ENCODE measurements at places on chromosomes 5 and 9.

GRCh38 chr9:27539479-27540441 lies 10.1 kb upstream of the MOB3B start:
- peak; percentile 56 for DNase-seq

GRCh38 chr5:15664961-15665360 lies 165.0 kb downstream of the FBXL7 start:
- DNase-seq: no peak

- no peak for DNase-seq
Measured at GRCh38 chr9:120524863-120525262, 55.1 kb downstream of the CDK5RAP2 start.

GRCh38 chr5:115599924-115600323 lies 2.4 kb downstream of the TICAM2 start:
- no peak for DNase-seq

GRCh38 chr9:130688072-130688471 lies 5.5 kb upstream of the EXOSC2 start:
- no peak for DNase-seq

- no peak for DNase-seq
Measured at GRCh38 chr5:91061946-91062562, 321.1 kb downstream of the ARRDC3 start.

DNA sequence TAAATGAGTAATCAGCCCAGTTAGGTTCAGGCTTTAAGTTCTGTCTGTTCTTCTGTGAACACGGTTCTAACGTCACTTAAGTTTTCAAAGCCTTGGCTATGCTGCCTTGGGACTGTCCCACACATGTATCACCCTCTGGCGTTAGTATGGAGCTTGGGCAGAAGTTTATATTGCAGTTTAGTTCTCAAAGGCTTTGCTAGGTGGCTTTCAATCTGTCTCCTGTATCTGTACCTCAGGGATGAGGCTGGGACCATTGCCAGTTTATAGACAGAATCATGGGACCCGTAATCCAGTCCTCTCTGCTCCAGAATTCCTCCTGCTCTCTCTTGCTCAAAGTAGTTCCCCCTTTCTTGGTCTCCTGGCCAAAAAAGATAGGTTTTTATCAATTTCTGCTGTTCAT lies 12.1 kb downstream of the C9orf40 start:
- DNase-seq: no peak

GRCh38 chr5:138606378-138607064 lies 31.3 kb upstream of the HSPA9 start:
- DNase-seq: no peak

DNA sequence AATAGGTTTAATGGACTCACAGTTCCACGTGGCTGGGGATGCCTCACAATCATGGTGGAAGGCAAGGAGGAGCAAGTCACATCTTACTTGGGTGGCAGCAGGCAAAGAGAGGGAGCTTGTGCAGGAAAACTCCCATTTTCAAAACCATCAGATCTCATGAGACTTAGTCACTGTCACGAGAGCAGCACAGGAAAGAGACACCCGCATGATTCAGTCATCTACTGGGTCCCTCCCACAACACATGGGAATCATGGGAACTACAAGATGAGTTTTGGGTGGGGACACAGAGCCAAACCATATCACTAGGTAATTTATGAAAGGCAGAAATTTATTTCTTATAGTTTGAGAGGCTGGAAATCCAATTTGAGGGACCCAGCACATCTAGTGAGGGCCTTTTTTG lies 40.0 kb downstream of the MTREX start:
- DNase-seq: no peak

- DNase-seq: no peak
Measured at GRCh38 chr9:69044240-69045219, 9.0 kb downstream of the FXN start.

- no peak for DNase-seq
Measured at GRCh38 chr5:10989577-10990263, 228.7 kb upstream of the DAP start.

GRCh38 chr5:119009131-119009530 lies 20.8 kb upstream of the DTWD2 start:
- no peak for DNase-seq

DNA sequence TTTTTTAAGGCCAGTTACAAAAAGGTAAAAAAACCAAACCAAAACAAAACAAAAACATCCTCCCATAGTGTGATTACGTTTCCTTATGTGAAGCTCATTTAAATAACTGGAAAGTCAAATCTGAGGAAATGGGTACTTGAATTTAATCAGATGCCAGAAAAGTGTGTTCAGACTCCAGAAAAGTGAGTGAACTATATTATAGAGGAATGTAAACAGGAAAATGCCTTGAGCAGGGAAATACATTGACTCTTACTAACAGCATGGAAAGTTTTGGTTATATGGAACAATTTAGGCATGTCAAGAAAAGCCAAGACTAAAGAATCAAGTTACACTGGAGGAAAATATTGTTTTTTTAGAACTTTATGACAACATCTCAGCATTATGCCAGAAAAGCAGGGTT lies 37.8 kb upstream of the RNF20 start:
- no peak for DNase-seq

DNA sequence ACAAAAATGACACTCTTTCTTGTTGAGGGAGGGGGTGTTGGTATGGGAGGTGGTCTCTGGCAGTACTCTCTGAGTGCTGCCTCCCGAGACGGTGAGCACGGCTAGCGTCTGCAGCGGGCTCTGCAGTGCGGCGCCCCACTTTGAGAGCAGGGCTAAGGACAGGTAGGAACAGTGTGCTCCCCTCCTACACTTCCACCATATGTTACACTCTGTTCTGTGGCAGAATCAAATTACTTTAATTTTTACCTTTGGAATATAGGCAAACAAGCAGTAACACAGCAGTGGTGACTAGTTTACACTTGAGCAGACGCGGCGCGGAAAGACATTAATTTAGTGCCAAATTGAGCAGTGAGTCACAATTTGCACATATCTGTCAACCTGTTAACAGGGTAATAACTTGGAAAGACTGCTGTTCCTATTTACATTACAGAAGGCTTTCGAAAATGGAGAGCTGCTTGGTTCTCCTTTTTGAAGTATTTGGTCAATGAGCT lies 136.3 kb downstream of the MED27 start:
- peak; percentile 14 for DNase-seq

GRCh38 chr9:90307167-90307833 lies 335.3 kb downstream of the DIRAS2 start:
- DNase-seq: no peak

DNA sequence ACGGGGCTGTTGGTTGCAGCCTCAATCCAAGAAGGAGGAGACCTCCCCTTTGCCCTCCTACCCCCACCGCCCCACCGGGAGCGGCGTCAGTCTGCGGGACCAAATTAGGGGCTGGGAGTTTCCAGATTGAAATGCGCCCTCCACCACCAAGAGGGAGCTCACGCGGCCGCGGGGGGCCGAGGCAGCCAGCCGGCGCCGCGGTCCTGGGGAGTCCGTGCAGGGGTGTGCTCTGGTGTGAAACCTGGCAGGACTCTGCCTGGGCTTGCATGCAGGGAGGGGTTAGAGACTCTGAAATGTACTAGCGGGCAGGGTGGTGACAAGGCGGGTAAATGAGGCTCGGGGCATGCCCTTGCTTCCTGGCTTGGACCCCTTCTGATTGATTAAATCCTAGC lies 989 bp upstream of the FBN2 start:
- DNase-seq: no peak

- no peak for DNase-seq
Measured at GRCh38 chr9:126343271-126343700, 16.7 kb downstream of the MVB12B start.

GRCh38 chr9:91163444-91163772 lies 198.3 kb downstream of the AUH start:
- DNase-seq: no peak

- no peak for DNase-seq
Measured at GRCh38 chr9:32136700-32137339, 247.6 kb upstream of the ACO1 start.

GRCh38 chr5:77316871-77317661 lies 106.6 kb downstream of the PDE8B start:
- no peak for DNase-seq

DNA sequence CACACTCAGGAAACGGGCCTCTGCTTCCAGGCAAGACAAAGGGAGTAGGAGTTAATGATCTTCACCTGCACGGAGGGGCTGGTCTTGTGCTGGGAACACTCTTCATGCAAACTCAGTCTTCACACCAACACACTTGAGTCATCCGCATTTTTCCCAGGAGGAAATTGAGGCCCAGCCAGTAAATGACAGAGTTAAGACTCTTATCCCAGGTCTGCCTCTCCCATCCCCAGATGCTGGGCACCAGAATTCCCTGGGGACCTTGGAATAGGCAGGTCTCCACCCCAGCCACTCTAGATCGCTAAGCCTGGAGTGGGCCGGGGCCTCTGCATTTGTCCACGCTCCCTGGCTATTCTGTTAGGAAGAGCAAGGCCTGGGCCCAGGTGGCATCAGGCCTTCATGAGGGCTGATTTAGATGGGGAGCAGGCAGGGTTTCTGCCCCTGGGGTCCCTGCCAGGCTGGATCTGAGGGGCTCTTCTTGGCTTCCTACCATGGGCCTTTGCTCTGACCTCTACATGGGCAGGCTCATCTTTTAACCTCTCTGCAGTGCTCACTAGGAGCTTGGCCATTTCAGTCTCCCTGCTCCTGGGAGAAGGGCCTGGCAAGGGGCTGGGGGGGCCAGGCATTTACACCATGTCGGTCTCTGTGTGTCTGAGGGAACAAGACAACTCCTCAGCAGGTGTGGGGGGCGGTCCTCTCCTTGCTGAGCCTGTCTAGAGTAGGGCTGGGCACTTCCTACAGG lies 77.3 kb downstream of the AMBP start:
- no peak for DNase-seq

- DNase-seq: no peak
Measured at GRCh38 chr9:72912476-72913381, 40.1 kb downstream of the ALDH1A1 start.

DNA sequence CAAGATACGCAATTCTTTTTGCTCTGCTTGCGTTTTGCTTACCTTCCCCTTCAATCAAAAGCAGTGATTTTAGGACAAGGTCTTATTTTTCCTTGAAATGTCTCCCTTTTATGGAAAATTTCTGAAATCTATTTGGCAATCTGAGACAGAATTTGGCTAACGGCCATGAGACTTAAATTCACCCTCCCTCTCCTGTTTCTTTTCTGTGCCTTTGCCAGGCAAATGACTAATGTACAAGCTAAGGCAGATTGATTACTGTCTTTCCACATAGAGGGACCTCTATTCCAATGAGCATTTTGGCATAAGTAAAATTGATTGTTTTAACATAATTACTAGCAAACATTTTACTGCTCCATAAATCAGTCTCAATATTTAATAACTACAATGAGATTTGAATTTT lies 31.7 kb downstream of the FAM81B start:
- DNase-seq: no peak

- no peak for DNase-seq
Measured at GRCh38 chr5:128259607-128260021, 176.0 kb downstream of the SLC12A2 start.

- no peak for DNase-seq
Measured at GRCh38 chr5:128532127-128532526, 5.9 kb downstream of the FBN2 start.

- no peak for DNase-seq
Measured at GRCh38 chr9:3446313-3446712, 79.5 kb downstream of the RFX3 start.

DNA sequence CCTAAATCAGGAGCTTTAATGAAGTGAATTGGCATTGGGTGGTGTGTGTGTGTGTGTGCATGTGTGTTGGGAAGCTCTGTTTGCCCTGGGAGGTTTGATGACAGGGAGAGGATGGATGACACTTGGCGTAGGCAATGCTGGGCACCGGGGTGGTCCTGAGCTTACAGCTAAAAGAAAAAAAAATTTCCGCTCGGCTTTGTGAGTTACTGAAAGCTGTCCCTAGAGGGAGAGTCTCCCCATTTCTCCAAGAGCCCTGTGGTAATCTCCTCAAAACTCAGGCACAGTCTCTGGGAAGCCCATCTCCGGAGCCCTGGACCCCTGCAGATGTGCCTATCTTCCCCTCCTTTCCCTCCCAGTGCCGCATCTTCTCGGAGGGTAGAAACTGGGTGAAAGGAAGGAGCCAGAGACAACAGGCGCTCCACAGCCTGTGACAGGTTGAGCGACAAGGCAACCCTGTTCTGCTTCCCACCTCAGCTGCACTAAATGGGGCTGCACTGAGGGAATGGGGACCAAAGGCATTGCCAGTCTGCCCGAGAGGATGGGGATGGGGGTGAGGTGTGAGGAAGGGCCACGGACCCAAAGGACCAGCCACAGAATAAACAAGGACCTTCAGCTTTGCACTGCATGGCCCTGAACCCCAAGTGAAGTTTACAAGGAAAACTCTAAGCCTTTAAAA lies 35.8 kb upstream of the TIFAB start:
- no peak for DNase-seq

DNA sequence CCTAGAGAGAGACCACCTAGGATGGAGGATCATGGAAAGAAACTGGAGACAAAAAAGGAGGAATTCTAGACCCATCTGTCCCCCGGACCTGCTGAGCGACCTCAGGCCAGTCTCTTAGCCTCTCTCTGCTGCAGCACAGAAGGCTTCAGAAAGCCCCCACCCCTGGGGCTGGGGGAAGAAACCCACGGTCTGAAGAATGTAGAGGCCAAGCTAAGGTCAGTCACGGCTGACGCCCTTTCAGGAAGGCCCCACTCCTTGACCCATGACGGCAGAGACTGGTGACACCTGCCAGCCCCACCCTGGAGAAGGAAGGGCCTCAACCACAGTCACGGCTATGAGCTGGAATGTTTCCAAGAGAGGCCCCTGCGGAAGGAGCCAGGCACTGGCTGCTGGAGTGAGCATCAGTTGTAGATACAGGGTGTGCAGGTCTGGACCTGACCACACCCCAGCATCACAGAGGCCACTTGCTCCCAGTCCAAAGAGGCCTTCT lies 120.5 kb upstream of the BOD1 start:
- no peak for DNase-seq

DNA sequence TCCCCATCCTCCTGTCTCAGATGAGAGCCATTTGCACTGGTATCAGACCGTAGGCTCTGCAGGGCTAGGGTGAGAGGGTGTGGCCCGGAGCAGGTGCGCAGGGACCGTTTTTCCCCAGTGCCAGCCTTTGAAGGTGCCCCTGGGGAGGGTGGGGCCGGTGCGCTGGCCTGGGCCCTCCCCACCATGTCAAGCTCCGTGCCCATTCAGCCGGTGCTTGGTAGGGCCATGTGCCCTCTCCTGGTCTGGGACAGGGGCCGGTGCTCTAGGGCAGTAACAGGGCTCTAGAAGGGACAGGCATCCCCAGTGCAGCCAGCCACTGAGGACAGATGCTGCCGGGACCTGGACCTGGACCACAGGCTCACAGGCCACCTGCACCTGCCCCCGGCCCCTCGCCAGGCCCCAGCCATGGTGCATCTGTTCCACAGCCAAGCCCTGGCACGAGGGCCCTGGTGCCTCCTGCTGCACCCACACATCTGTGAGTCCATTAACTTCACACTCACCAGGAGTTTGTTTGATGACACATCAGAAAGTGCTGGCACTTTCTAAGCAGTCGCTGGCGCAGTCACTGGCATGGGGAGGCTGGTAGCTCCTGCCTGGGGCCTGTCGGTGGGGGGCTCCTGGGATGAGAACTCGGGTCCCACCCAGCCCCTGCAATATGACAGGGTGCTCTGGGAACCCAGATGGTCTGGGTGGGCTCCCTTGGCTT lies 5.0 kb upstream of the QRFP start:
- no peak for DNase-seq

GRCh38 chr5:95823218-95823737 lies 752 bp upstream of the GLRX start:
- no peak for DNase-seq

- DNase-seq: no peak
Measured at GRCh38 chr5:175380701-175381100, 63.3 kb downstream of the DRD1 start.

- no peak for DNase-seq
Measured at GRCh38 chr5:133433641-133434040, 178.7 kb downstream of the FSTL4 start.

- no peak for DNase-seq
Measured at GRCh38 chr5:152730176-152730575, 325.1 kb upstream of the NMUR2 start.

All from suppressor macrophage treated with lipopolysaccharide for 4 hours (primary cell).